ENCODE measurements at places on chromosomes 6 and 20.

DNA sequence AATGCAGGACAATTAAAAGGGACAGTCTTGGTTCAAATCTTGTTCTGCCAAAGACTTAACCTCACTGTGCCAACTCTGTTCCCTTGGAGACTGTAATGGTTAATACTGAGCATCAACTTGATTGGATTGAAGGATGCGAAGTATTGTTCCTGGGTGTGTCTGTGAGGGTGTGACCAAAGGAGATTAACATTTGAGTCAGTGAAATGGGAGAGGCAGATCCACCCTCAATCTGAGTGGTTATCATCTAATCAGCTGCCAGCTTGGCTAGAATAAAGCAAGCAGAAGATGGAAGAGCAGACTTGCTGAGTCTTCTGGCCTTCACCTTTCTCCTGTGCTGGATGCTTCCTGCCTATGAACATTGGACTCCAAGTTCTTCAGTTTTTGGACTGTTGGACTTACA lies 474.4 kb downstream of the CD83 start:
- no peak for DNase-seq

DNA sequence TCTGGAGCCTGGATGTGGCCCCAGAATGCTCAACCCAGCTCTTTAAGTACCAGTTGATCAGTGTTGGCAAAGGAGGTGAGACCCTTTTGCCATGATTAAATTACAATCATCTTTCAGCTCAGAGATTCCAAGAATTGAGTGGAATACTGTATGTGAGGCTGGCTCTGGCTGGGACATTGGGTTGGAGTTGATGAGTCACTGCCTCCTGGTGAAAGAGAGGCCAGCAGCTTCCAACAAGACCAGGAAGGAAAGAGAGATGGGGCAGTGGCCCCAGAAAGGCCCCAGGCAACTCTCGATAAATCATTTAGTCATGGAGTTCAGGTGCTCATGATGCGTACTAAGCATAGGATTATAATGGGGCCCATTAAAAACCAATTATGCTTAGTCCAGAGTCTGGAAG lies 2.1 kb downstream of the TGM6 start:
- DNase-seq: no peak

- DNase-seq: no peak
Measured at GRCh38 chr20:54433636-54434035, 41.8 kb upstream of the DOK5 start.

DNA sequence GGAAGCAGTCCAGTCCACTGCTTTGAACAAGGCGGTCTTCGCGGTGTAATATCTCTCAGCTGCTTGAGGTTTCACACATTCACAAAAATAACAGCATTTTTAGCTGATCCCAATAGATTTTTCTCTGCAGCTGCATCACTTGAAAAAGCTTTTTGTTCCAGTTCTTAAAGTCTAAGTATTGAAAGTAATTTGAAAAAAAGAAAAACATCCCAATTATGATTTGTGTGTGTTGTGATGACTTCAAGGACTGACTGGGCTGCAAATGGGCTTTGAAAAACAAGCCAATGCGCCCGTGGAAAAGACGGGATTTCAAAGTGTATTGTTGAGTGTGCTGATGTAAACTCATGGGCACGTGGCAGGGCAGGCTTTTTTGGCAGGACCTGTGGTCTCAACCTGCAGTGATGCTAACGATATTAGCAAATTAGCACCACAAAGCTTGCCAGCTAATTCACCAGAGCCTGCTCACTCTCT lies 151.1 kb downstream of the TMEM242 start:
- DNase-seq: no peak

- DNase-seq: no peak
Measured at GRCh38 chr20:59515013-59515905, 89.1 kb upstream of the PHACTR3 start.

GRCh38 chr6:20868397-20869096 lies 334.3 kb downstream of the CDKAL1 start:
- DNase-seq: no peak

DNA sequence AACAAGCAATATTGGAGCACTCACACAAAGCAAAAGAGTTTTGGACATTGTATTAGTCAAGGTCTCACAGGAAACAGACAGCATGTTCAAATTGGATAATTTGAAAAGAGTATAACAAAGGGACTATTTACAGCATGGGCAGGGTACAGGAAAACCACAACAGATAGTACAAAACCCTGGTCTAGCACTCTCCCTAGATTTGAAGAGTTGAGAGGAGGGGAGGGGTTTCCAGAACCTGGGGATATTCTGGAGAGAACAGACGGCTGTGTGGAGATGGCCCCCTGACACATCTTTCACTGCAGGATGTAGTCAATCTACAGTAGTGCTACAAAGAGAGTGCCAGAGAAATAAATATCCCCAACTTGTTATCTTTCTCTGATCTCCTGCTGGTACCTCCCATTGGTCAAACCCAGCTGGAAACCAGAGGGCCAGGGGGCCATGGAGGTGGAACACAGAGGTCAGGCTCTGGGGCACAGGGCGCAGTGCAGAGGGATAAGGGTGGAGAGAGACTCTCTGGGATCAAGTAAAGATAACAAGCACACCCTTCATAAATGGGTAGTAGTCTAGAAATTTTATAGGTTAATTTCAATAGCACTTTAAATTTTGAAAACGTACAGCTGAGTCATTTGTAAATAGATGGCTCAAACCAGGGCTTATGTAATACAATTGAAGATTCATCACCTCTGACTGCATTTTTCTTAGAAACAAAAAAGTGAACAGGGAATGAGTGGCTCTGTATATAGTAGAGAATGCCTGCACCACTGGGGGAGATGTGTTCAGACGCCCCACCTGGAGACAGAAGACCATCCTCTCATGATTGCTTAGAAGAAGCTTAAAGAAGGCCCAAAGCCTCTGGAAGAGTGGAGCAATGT lies 25.7 kb downstream of the RCAN2 start:
- DNase-seq: no peak

DNA sequence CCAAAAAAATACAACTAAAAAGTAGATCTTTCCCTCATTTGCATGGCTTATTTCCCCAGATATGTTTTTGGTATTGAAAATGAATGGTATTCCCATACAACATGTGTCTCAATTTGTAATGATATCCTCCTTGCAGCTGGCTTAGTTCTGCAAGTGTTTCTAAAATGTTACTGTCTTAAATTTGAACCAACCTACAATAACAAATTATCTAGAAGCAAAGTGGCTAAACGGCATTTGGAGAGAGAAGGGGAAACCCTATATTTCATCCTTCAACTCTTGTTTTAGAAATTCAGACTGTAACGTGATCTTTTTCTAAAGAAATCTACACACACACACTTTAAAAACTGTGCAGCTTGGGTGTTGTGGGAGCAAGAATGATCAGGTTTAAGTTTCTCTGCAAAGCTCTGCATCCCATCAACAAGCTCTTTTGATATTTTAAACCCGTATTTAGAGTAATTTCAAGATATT lies 153.0 kb downstream of the SOBP start:
- DNase-seq: no peak

GRCh38 chr6:43981363-43981990 lies 145.8 kb downstream of the MRPL14 start:
- DNase-seq: no peak

- no peak for DNase-seq
Measured at GRCh38 chr20:37354210-37355195, 8.6 kb downstream of the SRC start.

DNA sequence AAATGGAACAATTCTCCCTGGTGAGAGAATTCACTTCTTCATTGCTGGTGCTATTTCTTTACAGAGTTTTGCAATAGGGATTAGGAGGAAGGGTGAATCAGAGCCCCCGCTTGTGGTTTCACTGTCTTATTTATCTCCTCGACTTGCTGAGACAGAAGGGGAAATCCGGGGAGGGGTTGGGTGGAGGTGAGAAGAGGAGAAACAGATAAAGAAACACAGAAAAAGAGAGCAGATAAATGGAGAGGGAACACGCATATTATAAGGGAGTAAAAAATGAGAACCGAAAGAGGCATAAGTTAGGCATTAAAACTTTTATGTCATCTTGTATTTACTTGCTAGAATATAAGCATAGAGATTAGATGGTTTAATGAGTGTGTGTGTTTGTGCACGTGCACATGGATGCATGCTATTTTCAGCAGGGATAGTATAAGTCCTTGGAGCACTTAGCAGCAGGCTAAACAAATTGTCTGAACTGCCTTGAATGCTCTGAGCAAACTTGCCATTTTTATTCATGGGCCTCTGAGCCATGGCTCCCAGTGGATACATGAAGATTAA lies 105.0 kb downstream of the OLIG3 start:
- DNase-seq: peak; percentile 28

- DNase-seq: no peak
Measured at GRCh38 chr6:158149641-158150040, 18.4 kb downstream of the SERAC1 start.

DNA sequence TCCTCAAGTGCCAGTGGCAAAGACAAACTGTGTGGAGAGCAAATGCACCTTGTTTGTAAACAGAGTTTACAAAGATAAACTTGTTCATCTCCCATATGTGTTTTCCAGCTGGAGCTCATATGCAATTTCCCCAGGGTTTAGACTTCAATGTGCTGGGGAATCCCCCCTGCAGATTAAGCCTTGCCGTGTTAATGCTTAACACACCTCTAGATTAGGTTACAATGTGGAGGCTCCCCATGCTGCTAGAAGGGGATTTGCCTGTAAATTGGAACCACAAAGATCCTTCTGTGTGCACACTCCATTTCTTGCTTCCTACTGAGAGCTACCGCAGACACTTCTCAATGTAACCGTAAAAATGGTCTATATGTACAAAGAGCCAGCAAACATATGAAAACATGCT lies 263.1 kb downstream of the TBX18 start:
- no peak for DNase-seq

DNA sequence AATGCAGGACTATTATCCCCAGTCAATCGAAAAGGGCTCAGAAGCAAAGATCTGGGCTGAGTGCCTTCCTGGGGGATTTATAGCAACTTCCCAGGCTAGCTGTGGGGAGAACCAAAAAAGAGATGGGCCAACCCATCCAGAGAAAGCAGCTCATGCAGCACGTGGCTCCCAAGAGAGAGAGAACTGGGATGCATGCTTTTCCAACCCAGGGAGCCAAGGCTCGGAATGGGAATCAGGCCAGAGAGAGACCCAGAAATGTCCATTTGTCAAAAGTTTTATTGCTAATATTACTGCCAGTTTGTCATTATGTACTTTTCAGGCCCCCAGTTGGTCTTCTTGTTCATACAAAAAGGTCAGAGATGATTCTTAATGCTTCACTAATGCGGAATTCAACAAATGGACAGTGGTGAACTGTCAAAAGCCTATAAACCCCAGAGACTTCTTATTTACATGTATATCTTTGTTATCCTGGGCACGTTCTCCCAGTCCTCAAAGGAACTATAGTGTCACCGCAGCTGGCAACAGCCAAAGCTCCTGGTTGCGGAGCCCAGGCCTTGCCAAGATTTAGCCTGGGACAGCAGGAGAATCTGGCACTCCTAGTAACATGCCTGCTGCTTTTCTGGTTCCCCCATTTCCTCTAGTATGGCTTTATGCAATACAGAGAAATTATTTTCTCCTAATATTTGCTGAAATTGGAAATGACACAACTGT lies 139.1 kb upstream of the POU3F2 start:
- no peak for DNase-seq

DNA sequence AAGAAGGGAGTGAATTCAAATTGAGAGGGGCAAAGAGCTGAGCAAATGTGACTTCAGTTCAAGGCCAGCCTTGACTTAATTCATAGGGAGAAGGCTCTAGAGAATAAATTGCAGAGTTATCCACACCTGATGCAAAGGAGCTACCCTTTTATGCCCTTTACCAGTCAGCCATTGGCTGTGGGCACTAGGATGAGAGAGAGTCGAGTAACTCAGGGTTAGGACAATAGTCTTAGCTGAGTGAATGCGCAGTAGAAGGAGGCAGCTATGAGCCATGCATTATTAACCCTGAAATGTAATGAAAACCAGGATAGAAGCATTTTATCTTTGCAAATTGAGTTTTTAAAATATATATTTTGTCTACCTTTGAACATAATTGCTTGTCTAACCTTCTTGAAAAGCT lies 63.0 kb upstream of the TINAG start:
- no peak for DNase-seq

DNA sequence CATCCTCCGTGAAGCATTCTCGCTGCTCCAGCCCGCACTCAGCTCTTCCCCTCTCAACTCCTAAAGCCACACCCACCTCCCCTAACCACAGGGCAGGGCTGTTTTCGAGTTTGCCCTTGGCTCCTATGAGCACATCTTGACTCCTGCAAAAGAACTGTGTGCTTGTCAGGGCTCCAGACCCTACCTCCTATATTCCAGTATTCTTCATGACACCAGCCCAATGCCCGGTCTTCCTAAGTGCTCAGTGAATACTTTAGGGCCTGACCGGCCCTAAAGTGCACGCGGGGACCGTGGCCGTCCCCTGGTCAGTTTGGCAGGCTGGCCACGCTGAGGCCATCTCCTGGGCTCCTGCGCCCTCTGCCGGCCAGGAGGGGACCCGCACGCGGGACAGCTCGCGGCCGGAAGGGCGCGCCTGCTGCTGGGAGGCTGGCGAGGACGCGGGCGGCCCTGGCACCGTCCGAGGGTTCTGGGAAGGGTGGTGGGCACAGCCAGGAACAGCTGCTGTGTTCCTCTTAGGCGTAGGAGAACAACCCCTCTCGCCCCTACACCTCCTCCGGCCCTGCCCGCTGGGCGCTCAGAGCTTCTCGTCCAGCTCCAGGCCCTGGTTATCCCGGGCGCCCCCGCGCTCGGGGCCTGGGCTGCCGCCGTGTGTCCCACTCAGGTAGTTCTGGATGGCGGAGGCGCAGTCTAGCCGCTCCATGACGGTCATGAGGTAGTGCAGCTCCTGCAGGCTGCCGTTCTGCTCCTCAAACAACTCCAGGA lies 11.0 kb downstream of the UNC5CL start:
- peak; percentile 20 for DNase-seq

GRCh38 chr20:44457016-44457415 lies 18.7 kb upstream of the TTPAL start:
- DNase-seq: no peak

DNA sequence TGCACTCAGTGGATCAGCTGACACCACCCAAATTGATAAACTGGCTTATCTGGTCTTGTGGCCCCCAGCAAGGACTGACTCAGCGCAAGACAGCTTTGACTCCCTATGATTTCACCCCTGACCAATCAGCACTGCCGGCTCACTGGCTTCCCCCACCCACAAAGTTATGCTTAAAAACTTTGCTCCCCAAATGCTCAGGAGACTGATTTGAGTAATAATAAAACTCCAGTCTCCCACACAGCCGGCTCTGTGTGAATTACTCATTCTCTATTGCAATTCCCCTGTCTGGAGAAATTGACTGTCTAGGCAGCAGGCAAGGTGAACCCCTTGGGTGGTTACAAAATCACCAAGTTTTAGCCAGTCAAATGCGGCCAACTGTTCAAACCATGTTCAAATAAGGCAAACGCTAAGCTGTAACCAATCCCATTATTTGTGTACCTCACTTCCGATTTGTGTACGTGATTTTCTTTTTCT lies 32.5 kb downstream of the SLC22A2 start:
- DNase-seq: no peak

DNA sequence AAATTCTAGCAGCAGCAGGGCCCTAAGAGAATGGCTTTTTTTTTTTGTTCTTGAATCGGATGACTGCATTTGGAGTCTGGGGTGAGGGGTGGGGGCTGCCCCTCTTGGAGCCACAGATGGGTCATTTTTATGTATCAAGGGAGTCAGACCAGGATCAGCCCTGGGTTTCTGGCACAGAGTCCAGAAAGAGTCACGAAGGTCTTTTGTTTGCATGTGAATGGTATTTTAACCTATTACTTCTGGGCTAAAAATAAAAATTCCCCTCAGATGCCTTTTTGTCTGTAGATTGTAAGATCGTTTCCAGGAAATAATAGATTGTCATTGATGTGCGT lies 72.5 kb downstream of the PHACTR3 start:
- no peak for DNase-seq

- DNase-seq: no peak
Measured at GRCh38 chr20:38357653-38358207, 11.4 kb downstream of the LBP start.

Measured in stimulated activated CD8-positive, alpha-beta memory T cell treated with anti-CD3 and anti-CD28 coated beads, Interleukin-4, amount 100 ng/mL, for 4 hours (primary cell).